ENCODE measurements at places on chromosomes 5 and 9.
A peak's percentile ranks its signal among the peaks of the same experiment; 100 is the strongest.

- no peak for DNase-seq
Measured at GRCh38 chr9:121283080-121283398, 15.1 kb downstream of the GSN start.

DNA sequence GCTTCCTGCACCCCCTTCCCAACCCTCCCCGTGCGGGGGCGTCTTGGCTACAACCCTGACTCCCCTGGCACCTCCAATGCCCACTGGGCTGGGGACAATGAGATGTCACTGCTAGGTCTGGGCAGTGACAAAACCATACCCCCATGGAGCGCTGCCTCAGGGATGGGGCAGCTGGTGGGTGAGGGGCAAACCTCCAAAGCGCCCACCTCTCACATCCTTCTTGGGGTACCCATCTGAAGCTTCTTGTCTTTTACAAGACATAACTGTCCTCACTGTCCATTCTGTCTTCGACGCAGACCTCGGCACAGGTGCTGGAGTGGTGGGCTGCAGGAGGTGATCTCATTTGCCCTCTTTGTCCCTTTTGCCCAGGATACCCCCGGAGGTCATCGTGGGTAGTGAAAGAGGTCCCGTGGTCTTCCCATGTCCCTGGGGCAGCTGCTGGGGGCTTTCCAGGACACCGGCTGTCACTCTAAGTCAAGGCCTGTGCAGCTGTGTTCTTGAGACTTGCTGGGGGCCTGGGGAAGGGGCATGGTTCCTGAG is 27.8 kb upstream of the CSF1R start:
- no peak for DNase-seq

GRCh38 chr5:173434270-173434669 is 106.1 kb upstream of the STC2 start:
- DNase-seq, result no peak

DNA sequence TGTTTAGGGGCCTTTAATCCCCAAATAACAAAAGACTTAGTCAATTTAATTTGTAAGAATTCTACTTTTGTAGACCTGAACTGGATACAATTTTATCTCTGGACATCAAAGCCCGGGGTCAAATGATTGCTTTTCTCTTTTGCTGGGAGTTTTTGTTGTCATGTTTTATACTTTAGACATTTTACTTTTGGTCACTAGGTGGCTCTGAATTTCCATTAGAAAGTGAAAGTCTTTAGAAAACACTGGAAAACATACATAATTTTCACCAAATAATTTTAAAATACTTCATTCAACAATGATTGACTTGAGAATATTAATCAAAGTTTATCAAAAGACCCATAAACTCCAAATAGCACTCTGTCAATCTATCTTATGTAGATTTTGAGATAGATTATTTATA is 2.8 kb upstream of the PCA3 start:
- DNase-seq, result peak; percentile 33

- DNase-seq, result no peak
Measured at GRCh38 chr5:87944553-87945285, 323.9 kb downstream of the TMEM161B start.

DNA sequence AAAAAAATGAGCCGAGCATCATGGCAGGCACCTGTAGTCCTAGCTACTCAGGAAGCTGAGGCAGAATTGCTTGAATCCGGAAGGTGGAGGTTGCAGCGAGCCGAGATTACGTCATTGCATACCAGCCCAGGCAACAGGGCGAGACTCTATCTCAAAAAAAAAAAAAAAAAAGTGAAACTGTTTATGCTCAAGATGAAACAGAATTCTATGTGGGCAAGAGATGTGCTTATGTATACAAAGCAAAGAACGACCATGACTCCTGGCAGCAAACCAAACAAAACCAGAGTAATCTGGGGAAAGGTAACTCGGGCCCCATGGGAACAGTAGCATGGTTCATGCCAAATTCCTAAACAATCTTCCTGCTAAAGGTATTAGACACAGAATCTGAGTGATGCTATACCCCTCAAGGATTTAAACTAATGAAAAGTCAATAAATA is 32.6 kb upstream of the PLAC8L1 start:
- no peak for DNase-seq

- DNase-seq, result no peak
Measured at GRCh38 chr5:160641405-160641804, 210.6 kb downstream of the ATP10B start.

GRCh38 chr5:74418709-74419108 is 221.8 kb downstream of the ENC1 start:
- no peak for DNase-seq

DNA sequence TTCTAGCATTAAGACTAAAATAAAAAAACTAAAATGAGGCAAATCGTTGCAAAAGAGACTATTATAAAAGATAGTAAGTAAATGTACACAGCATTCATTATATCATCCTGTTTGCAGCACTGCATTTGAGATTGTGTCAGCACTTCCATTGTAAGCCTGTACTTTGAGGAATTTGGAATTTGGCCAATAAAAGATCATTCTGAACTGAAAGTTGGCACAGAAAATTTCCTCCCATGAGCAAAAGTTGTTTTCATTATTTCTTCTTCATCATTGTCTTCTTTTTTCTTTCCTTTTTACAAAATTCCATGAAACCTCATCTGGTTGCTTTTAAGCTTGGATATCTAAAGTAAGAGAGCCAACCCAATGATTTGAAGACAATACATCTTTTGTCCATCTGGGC is 199.3 kb upstream of the ADAMTSL1 start:
- no peak for DNase-seq

GRCh38 chr5:16855485-16855884 is 80.6 kb downstream of the MYO10 start:
- no peak for DNase-seq

DNA sequence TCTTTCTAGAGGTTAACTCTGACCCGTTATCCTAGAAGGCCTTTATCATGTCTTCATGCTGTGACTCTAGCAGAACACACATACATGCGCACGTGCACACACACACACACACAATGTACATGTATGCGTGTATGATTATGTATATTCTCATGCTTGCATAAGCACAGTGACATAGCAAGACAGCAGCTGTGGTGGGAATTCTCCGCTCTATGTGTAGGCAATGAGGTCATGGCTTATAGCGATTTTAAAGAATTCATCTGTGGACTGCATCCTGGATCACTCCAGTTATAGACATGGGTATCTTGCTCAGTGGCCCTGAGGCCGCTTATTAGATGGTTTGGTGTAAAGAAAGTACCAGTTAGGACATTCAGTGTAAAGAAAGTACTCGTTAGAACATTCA is 106.2 kb downstream of the FBXL7 start:
- no peak for DNase-seq

DNA sequence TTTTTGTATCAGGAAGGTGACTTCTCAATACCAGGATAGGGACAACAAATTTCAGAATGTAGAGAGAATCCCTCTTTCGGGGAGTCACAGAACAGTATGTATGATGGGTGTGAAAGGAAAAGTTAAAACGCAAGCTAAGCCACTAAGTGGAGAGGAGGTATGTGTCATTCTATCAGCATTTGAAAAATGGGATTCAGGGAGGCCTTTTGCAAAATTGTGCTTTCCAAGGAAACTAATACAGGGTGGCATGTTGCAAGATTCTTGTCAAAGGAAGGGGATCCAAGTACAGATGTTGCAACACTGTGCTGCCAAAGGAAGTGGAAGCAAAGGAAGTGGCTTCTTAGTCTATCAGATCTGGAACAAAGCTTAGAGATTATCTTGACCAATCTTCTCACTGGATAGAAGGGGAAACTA is 12.6 kb upstream of the TNIP1 start:
- DNase-seq, result peak; percentile 98

- peak; percentile 88 for DNase-seq
Measured at GRCh38 chr5:138632900-138633489, 57.8 kb upstream of the HSPA9 start.

- no peak for DNase-seq
Measured at GRCh38 chr9:127184641-127185040, 62.2 kb upstream of the ANGPTL2 start.

GRCh38 chr5:121969660-121970295 is 8.0 kb downstream of the SRFBP1 start:
- DNase-seq, result peak; percentile 45

GRCh38 chr9:95505072-95505716 is 11.6 kb downstream of the PTCH1 start:
- no peak for DNase-seq

- no peak for DNase-seq
Measured at GRCh38 chr5:160281275-160281674, 31.1 kb downstream of the CCNJL start.

- peak; percentile 61 for DNase-seq
Measured at GRCh38 chr5:131109540-131110255, 55.4 kb downstream of the HINT1 start.

- DNase-seq, result peak; percentile 54
Measured at GRCh38 chr5:113092683-113093082, 116.1 kb downstream of the DCP2 start.

DNA sequence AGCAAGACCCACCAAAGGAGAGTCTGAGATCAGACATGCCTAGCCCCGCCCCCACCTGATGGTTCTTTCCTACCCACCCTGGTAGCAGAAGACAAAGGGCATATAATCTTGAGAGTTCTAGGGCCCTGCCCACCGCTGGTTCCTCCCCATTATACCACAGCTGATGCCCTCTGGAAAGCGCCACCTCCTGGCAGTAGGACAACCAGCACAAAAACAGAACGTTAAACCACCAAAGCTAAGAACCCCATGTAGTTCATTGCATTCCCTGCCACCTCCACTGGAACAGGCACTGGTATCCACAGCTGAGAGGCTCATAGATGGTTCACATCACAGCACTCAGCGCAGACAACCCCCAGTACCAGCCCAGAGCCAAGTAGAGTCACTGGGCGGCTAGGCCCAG is 81.2 kb upstream of the TRPC7 start:
- DNase-seq, result no peak

DNA sequence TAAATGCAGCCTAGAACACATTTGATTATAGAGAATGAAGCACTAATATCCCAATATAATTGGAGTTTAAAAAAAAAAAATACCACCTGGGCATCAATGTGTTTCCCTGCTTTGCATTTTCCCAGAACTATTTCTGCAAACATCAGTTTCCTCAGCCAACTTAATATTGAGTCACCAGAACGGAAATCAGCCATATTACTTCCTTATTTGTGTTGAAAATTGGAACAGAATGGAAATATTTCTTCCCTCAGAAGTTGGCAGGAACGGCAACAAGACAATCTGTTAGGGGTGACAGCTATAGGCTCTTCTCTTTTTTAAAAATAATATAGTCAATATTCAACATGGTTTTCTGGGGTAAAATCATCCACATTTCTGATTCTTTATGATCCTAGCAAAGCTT is 4.0 kb downstream of the MFAP3 start:
- no peak for DNase-seq

GRCh38 chr9:21803649-21804048 is 1.2 kb downstream of the MTAP start:
- DNase-seq, result peak; percentile 36

GRCh38 chr5:132114150-132115121 is 40.8 kb downstream of the CSF2 start:
- no peak for DNase-seq

DNA sequence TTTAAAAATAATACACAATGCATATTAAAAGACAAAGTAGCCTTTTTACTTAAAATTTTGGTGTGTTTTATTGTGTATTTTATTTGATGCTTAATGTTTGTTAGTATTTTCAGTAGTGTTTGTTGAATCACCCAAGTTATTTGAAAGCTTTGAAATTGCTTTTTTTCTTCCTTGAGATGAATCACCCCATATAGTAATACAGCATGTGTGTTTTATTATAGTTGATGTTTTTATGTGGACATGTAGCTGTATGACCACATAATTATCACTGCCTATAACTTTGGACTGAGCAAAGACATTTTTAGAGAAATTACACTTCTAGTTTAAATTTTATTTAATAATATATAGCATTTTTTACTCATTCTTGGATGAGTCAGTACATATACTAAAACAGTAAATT is 18.0 kb downstream of the FAM174A start:
- peak; percentile 26 for DNase-seq

GRCh38 chr5:60219921-60220320 is 326.4 kb upstream of the PDE4D start:
- DNase-seq, result no peak

- DNase-seq, result no peak
Measured at GRCh38 chr9:100072805-100073204, 26.0 kb downstream of the ERP44 start.

DNA sequence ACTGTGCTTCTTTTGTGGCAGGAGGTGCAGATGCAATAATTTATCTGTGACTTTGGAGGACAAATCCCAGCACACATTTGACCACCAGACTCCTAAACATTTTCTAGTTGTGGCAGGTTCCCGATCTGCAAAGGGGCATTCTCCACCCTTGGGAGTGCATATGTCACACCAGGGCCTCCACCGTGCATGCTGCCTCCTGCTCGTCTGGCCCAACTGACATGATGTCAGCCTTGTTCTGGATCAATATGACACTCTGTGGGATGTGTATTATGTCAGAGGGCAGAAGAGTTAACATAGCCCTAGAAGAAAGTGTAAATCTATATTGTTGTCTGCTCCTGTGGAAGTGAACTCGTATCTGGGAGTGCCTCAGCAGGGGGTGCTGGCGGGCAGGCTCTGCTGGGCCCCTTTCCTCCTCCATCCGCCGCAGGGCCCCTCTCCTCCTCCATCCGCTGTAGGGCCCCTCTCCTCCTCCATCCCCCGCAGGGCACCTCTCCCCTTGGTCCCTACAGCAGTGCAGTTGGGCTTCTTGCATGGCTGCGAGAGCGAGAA is 97.7 kb upstream of the PPP1R26 start:
- no peak for DNase-seq

- DNase-seq, result peak; percentile 61
Measured at GRCh38 chr5:92641031-92641962, 939.7 kb downstream of the NR2F1-AS1 start.

DNA sequence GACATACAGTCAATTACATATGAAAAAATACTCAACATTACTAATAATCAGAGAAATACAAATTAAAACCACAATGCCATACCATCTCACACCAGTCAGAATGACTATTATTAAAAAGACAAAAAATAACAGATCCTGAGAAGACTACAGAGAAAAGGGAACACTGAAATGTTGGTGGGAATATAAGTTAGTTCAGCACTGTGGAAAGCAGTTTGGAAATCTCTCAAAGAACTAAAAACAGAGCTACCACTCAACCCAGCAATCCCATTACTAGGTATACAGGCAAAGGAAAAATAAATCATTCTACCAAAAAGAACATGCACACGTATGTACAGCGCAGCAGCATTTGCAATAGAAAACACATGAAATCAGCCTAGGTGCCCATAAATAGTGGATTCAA is 41.6 kb upstream of the CCNG1 start:
- DNase-seq, result no peak

GRCh38 chr9:117435630-117436261 is 20.9 kb upstream of the ASTN2 start:
- DNase-seq, result no peak

DNA sequence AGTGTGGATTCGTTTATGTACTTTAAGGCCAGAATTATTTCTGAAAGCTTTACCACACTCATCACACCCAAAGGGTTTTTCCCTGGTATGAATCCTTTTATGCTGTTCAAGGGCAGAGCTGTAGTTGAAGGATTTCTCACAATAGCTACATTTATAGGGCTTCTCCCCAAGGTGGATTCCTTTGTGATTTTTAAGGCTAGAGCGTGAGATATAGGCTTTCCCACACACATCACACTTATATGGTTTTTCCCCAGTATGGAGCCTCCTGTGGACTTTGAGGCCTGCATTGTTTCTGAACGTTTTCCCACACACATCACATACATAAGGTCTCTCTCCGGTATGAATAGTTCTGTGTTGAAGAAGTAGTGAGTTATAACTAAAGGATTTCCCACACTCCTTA is 11.2 kb downstream of the ZFP62 start:
- no peak for DNase-seq

GRCh38 chr5:112479418-112479817 is 60.3 kb upstream of the EPB41L4A start:
- DNase-seq, result peak; percentile 9

GRCh38 chr5:150285114-150285513 is 4.5 kb downstream of the CAMK2A start:
- DNase-seq, result peak; percentile 69
